Stimulated activated CD4-positive, alpha-beta T cell treated with anti-CD3 and anti-CD28 coated beads, Interleukin-1b, Interleukin-23, amount 100 ng/mL, for 1 hour (primary cell): ENCODE measurements at places on chromosomes 2 and 18.

DNA sequence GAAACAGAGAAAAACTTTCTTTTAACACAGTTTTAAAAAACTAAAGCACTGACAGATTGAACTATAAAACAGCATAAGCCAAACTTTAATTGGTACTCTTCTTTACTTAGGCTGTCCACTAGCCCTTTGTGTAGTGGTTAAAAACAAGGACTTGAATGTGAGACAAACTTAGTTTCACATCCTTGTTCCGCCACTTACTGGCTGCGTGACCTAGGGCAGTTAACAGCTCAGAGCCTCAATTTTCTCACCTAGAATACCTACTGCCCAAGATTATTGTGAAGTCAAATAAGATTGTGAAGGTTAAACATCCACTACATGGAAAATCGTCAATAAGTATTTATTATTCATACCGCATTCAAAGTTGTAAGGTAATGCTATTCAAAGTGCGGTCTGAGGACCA lies 2.0 kb downstream of the WDR35 start:
- no peak for DNase-seq

DNA sequence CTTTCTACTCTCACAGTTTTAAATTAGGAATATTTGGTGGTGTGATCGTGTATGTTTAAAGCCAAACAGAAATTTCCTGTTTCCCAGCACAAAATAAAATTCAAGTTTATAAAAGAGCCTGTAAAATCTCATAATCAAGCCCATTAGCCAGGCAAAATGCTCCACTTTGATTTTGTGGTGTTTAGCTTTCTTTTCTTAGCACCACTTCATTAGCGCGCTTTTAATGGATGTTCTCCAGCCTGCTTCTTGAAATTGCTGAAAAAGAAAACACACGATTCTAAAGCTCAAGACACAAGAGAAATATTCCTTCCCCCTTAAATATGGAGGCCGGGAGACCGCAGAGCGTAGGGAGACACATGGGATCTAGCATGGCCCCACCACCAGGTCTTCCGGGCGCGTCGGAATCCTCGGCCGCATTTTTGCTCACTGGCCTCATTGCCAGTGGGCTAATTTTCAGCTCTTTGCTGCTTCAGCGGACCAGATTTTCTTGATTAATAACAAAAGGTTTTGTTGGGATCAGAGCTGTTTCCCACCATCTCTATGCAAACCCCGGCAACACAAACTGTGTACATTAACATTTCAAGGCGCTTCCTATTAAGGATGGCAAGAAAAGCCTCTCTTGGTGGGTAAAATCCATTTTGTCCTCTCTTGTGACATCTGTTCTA lies 40.4 kb upstream of the ID2 start:
- DNase-seq = no peak

DNA sequence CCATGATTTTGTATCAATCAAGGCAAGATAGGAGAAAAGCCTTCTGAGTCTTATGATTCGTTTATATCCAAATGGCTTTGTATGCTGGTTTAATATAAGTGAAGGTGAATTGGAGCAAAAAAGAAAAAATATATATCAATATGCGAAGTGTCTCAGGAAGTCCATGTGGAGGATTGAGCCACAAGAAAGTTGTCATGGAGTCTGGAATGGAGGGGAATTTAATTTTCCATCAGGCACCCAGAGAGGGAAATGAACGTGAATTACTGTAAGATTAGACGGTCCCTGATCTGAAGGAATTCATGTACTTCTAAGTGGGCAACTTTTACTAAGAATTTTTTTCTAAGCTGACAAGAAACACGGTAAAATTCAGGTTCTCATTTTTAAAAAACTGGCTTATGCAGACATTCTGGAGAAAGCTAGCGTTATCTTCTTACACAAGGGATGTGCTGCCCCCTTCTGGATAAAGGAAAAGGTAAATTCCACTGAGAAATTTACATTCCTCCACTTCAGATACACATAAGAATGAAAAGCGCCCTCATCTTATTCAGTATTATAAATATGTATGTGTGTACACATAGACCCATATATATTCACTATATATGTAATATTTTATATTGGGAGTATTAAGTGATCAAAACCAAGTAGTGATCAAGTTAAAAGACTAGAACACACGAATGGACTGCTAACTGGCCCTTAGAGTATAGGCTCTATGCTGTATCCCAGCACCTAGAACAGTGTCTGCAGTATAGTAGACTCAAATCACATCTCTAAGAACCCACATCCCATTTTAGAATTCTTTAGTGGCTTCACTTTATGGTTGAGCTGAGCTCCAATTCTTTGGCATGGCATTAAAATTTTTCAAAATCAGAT lies 289.0 kb upstream of the TFPI start:
- no peak for DNase-seq

- DNase-seq = no peak
Observed at GRCh38 chr2:239822146-239822831, 202.9 kb downstream of the NDUFA10 start.

GRCh38 chr2:45120546-45120945 lies 111.3 kb upstream of the SIX2 start:
- no peak for DNase-seq

DNA sequence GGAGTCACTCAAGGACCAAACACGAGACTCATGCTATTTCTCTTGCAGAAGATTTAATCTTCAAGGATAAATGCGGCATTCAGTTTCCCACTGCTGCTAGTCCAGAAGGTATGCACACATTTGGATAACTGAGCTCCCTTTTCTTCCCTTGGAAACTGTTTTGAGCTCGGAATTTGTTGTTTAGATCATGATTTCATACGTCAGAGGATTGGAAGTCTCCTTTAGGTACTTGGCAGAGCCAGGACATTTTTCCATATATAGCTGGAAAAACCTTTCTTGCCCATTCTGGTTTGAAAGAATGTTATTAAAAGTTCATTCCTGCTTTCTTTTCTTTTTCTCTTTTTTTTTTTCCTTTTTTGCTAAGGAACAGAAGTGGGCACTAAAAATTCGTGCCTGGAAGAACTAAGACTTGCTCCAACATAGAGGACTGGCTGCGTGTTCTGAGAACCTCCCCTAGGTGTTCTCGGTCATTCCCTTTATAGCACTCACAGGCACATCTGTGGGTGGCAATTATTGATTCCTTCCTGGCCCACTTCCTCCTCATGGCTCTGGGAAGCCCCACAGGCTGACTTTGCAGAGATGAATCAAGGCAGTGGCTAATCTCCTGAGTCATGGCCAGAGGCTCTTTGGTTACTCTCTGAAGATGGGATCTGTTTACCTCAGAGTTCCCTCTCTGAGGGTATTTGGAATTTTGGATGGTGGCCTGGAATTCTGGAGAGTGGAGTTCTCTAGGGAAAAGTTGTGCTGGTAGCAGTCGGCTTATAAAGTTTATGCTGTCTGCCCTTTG lies 104.8 kb downstream of the PLCL1 start:
- no peak for DNase-seq
